NT2/D1 (cell line): ENCODE measurements at places on chromosomes 16 and 17.

DNA sequence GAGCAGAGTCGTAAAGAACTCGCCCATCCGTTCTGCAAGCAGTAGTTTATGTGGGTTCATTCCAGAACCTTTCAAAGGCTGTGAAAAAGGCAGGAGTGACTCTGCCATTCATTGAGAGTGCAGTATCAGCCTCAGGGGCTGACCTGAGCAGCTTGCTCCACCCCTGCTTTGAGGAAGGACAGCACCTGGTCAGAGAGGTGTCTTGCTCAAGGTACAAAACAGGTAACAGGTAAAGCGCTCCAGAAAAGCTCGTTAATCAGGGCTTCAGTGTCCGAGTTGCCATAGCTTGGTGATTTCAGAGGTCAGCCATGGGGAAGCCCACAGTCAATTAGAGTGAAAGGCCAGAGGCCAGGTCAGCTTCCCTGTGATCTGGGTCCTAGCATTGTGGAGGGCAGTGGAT, 251.1 kb downstream of the ABCC12 start:
- no peak for DNase-seq

GRCh38 chr17:1829216-1829591, 498 bp downstream of the SMYD4 start:
- DNase-seq, result no peak

DNA sequence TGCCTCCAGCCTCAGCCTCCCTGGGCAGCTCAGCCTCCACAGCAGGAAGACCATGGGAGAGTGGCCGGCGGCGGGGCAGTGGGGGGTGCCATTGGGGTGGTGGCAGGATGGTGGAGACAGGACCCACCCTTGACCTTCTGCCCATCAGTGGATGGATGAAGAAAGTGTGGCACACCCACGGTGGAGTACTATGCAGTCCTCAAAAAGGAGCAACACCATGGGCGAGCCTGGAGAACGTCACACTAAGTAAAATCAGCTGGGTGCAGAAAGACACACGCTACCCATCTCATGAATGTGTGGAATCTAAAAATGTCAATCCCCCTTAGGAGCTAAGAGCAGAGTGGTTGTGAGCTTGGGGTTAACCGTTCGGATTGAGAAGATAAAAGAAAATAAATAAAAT, 34.8 kb upstream of the ACSF3 start:
- DNase-seq, result no peak

- no peak for DNase-seq
Measured at GRCh38 chr16:11370084-11370931, 25.0 kb downstream of the RMI2 start.
